ENCODE measurements at places on chromosomes 7 and 10. TPM values are rescaled to one million over a fixed set of nuclear protein-coding genes. Genes with fewer than 3 reads are reported as not detected.

Gene AMPH
- 1.2 TPM for total RNA-seq

Gene FBXO24
- total RNA-seq: 0.60 TPM

Gene SLC13A1
- 10.1 TPM for total RNA-seq

Gene FGL2
- 96.9 TPM for total RNA-seq

Gene AMZ1
- 0.16 TPM for total RNA-seq

Gene TAX1BP1
- 113 TPM for total RNA-seq
